MCF 10A (cell line): ENCODE measurements at places on chromosomes 6 and 20. TPM values are rescaled to one million over a fixed set of nuclear protein-coding genes. Genes with fewer than 3 reads are reported as not detected.
A peak's percentile ranks its signal among the peaks of the same experiment; 100 is the strongest.

DNAH8 gene
- not detected in 2 replicates for total RNA-seq

TCP1 gene
- total RNA-seq = 341 and 351 TPM in 2 replicates

LEMD2 gene
- total RNA-seq = 70.5 and 79.2 TPM in 2 replicates

NOX3 gene
- not detected in 2 replicates for total RNA-seq

DLK2 gene
- 13.6 and 30.2 TPM in 2 replicates for total RNA-seq

IYD gene
- total RNA-seq = not detected in 2 replicates

EPPIN gene
- total RNA-seq = not detected in 2 replicates

KATNA1 gene
- total RNA-seq = 23.2 and 25.8 TPM in 2 replicates

GPR63 gene
- 0.42 and 0.54 TPM in 2 replicates for total RNA-seq

MYH7B gene
- total RNA-seq = 0.07 and 0.27 TPM in 2 replicates

MYMX gene
- total RNA-seq = not detected in 2 replicates

TNXB gene
- 3.0 and 4.3 TPM in 2 replicates for total RNA-seq

DNA sequence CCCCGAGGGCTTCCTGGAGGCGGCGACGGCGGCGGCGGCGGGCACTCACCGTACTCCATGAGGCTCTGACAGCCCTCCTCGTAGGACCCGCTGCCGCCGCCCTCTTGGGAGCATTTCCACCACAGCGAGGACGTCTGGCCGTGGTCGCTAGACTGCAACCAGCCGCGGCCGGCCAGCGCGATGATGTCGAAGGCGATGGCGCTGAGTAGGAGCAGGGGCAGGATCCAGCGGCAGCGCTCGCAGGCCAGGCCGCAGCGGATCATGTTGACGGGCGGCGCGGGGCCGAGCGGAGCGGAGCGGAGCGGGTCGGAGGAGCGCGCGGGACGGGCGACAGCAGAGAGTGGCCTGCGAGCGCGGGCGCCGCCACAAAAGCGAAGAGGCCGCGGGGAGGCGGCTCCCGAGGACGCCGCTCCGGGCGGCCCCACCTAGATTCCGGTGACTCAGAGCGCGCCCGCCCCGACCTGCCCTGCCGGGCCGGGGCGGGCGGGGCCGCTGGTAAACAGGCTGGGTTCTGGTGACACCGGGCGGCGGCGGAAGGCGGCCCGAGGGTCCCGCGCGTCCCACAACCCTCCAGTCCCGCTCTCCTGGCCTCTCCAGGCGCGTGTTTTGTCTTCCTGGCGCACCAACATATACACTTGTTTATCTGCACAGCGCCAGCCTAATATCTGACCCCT lies at the start of gene PERP:
Gene PERP (minus strand): TSS at position 342 of the 674 bp plus-strand sequence. CDS start 79 bp downstream, at position 263.
- peak; percentile 86 for DNase-seq

DNA sequence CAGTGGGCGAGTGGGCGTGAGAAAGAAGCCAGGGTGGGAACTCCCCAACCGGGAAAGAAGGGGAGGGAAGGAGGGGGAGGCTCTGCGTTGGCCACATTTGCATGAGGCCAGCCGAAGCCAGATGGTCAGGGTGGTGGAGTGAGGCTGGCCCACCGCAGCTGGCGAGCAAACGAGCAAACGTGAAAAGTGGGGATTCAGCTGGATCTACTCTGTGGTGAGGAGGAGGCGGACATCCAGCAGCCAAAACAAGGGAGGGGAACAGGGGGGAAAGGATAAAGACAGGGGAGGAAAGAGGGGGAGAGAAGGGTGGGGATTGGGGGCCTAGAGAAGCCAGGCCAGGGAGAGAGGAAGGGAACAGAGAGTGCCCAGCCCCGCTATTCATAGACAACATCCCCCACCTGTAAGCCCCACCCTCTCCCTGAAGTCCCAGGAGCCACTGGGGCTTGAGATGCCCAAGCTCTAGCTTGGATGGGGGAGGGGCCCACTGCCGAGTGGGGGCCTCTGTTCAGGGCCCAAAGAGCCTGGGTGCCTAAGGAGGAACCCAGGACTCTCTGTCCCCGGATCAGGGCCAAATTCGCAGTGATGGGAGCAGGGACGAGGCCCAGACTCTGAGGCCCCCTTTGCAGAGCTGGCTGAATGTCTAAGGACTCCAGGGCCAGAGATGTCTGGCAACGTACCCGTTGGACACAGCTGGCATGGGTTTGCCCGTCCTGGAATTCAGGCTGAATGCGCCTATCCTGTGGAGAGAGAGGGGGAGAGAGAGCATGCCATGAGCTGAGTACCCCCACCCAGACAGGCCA lies 45.1 kb downstream of the CPNE5 start:
- DNase-seq = no peak

GRCh38 chr6:87944541-87944954 lies 103.1 kb upstream of the SPACA1 start:
- DNase-seq = peak; percentile 68

GRCh38 chr20:22962567-22963439 lies 72.3 kb upstream of the SSTR4 start:
- DNase-seq = peak; percentile 24

DNA sequence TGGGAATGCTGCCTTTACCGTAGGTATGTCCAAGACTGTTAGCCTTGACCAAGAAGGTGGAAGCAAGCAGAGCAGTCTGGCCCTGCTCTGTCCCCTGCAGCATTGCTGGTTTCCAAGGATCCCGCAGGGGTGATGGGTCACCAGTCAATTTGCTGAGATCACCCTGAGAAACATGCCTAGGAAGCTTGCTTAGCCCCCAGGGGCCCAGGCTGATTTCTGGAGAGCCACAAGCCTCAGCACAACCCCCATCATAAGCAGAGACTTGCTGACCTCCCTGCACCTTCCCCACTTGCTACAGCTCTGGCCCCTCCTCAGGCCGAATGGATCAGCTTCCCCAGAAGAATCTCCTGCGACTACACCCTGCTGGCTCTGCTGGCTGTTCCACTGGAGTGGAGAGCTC lies 21.5 kb downstream of the ARHGAP40 start:
- DNase-seq = no peak

GRCh38 chr6:113137426-113137825 lies 719.7 kb upstream of the MARCKS start:
- no peak for DNase-seq

GRCh38 chr6:139764498-139764986 lies 390.1 kb upstream of the CITED2 start:
- DNase-seq = peak; percentile 86

DNA sequence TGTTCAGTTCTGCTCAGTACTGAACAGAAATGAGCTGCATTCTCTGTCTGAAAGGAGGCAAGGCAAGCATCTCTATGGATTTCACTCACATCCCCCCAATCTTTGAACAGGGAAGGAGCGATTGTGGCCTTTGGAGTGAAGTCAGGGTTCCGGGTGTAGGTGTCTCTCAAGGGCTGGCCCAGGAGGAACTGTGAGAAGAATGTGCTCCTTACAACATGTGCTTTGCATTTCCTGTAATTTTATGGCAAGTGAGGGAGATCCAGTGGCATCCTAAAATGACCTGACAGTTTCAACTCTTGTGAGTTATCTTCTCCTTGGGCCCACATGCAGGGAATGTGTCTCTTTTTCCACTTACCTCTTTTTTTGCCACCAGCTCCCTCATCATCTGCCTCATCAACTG lies 63.0 kb upstream of the RIN2 start:
- DNase-seq = no peak

GRCh38 chr20:48360342-48360975 lies 467.3 kb downstream of the PREX1 start:
- DNase-seq = no peak

GRCh38 chr6:34031625-34032383 lies 114.1 kb downstream of the GRM4 start:
- DNase-seq = no peak

GRCh38 chr20:53884859-53885541 lies 185.4 kb downstream of the BCAS1 start:
- peak; percentile 29 for DNase-seq

GRCh38 chr6:106114492-106114891 lies 28.4 kb downstream of the PRDM1 start:
- no peak for DNase-seq

DNA sequence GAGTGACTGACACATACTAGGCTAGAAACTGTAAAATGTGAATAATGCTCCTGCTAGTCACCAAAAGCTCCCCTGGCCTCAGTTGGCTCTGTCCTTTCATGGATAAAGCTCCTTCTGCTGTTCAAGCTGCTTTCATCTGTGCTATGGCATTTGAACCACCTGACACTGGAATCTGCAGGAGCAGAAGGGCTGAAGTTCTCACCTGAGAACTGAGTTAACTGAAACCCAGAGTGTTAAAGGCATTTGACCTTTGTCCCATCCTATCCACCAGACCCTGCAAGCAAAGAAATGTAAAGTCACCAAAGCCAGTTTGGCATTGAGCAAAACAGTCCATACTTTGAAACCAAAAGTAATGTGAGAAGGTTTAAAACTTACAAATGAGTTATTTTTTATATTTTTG lies 77.7 kb downstream of the BMP2 start:
- DNase-seq = no peak

DNA sequence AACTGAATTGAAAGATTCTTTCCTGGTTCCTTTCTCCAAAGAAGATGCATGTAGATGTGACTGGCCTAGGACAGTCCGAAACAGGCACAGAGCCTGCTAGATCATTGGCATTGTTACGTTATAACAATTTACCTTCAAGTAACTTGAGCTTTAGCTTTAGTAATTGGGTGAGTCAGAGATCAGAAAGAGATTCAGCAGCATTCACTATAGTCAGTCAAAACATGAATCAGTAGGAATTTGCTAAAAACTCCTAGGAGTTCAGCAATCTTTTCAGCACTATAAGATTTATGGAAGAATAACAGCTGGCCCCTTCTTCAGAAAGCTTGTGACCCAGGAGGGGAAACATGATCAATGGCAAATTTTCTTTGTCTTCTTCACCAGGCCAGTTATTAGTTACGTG lies 281.7 kb upstream of the PRDM1 start:
- peak; percentile 63 for DNase-seq

GRCh38 chr20:3603108-3603507 lies 60.1 kb downstream of the GFRA4 start:
- DNase-seq = no peak

GRCh38 chr6:128206610-128207426 lies 306.0 kb upstream of the THEMIS start:
- DNase-seq = no peak

- DNase-seq = no peak
Observed at GRCh38 chr6:18976091-18976490, 588.9 kb downstream of the RNF144B start.

DNA sequence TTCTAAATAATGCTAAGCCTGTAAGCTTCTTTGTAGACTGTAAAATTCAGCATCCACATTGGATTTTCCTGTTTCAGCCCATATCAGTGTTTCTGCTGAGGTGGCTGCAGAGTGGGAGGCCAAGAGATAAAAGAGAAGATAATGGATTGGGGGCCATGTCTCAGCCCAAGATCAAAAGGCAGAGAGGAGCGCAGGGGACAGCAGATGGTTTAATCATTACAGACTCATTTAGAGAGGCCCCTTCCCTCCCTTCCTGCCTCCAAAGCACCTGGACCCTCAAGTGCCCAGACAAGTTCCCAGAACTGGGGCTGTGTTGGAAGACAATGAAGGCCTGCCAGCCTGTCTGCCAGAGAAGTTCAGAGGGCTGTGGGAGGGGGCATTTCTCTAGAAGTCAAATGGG lies 20.4 kb upstream of the CTNNBL1 start:
- no peak for DNase-seq

DNA sequence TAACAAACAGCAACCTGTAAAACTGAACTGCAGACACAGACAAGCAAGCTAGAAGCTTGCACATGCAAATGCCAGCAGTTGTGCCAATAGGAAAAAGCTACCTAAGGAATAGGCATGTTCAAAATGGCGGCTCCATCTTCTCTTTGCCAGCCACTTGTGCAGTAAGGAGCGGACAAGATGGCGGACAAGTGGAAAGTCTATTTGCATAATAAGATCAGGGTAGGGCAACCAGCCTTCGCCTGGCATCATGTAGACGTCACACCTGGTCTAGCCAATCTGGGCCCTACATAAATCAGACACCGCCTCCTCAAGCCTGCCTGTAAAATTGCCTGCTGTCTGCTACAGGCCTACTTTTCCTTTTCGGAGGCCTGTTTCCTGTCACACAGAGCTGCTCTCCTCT lies 18.0 kb downstream of the C6orf52 start:
- no peak for DNase-seq
